Activated T-helper 1 cell treated with anti-CD3 and anti-CD28 coated beads, Interleukin-12 subunit alpha, Interleukin-12 subunit beta, Interleukin-2, Interleukin-4 antibody, amounts not matched to agents 30 ng/mL and 10 ng/mL and 1 ng/mL, durations not matched to agents 14 hours and 24 hours and 36 hours (primary cell): ENCODE measurements at places on chromosomes 2 and 18.

- DNase-seq, result peak; percentile 76
- peak overlapping the region; percentile 83 for H3K27ac ChIP-seq
- H3K36me3 ChIP-seq, result peaks cover 2% of the 10 kb centered on the region
- H3K4me1 ChIP-seq, result peaks cover 50% of the 10 kb centered on the region
These were observed 14.1 kb upstream of the CHRNA1 start for GRCh38 chr2:174778085-174778981.

- no peaks in the 10 kb centered on the region for H3K4me1 ChIP-seq
- H3K27ac ChIP-seq, result no peak overlapping the region
- no peaks in the 10 kb centered on the region for H3K27me3 ChIP-seq
- no peaks in the 10 kb centered on the region for H3K36me3 ChIP-seq
- DNase-seq, result no peak
- H3K4me3 ChIP-seq, result no peak overlapping the region
These were observed 36.4 kb downstream of the LYPD1 start for GRCh38 chr2:132633635-132634034.

- no peak for DNase-seq
- peaks cover 23% of the 10 kb centered on the region for H3K36me3 ChIP-seq
- peak overlapping the region; percentile 97 for H3K27ac ChIP-seq
- peak overlapping the region; percentile 75 for H3K4me3 ChIP-seq
- H3K4me1 ChIP-seq, result peaks cover 57% of the 10 kb centered on the region
These were observed 512.5 kb downstream of the RNF144A start for GRCh38 chr2:7429733-7430132.

GRCh38 chr2:159366538-159366937, 80.0 kb upstream of the WDSUB1 start:
- no peaks in the 10 kb centered on the region for H3K36me3 ChIP-seq
- no peaks in the 10 kb centered on the region for H3K4me1 ChIP-seq
- H3K4me3 ChIP-seq, result no peak overlapping the region

DNA sequence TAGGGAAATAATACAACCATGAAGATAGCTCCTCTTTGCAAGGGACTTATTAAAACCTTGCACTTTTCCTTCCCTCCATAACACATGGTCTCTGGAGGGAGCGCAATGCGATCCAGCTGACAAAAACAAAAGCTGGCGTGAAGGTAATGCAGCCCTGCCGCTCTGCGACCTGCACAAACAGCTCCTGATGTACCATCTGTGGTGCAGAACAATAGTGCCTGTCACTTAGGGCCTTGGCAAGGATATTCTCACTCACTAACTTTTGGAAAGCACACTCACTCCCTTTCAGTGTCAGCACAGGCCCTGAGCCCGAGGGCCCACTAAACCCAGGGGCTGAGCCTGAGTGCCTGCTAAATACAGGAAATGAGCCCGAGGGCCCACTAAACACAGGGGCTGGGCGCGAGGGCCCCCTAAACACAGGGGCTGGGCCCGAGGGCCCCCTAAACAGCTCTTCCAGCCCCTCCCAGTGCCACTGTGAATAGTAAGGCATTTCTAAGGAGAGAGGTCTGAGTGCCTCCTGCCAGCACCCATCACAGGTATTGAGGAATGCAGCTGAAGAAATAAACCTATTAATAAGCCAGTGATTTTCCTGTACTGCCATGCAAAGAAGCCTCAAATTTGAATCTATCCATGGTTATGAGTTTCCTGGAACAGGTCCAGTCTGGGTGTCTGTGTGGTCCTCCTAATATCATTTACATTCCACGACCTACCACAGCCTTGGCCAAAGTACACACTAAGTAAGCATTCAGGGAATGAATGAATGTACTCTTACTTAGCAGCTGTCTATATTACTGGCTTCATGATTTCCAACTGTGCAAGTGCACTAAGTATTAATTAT, 9.3 kb downstream of the L3MBTL4 start:
- no peaks in the 10 kb centered on the region for H3K36me3 ChIP-seq
- H3K27me3 ChIP-seq, result no peaks in the 10 kb centered on the region
- H3K4me3 ChIP-seq, result no peak overlapping the region
- H3K4me1 ChIP-seq, result no peaks in the 10 kb centered on the region

DNA sequence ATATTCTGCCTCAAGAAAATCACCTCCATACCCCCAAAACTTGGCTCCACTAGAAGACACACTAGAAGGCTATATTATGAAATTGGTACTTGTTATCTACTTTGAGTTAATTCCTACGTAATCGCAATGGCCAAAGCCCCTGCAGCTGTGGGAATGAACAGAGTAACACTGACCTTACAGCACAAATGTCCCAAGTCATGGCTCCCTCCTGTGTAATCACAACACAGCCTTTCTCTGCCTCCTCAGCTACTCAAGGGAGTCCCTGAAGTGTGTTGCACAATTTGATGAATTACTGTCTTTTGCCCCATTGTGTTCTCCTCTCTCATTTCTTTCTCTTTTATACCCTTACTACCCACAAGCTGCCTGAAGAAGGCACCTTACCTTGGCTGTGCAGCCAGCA, 375.2 kb downstream of the ARHGAP15 start:
- H3K27ac ChIP-seq, result no peak overlapping the region
- H3K4me3 ChIP-seq, result no peak overlapping the region

DNA sequence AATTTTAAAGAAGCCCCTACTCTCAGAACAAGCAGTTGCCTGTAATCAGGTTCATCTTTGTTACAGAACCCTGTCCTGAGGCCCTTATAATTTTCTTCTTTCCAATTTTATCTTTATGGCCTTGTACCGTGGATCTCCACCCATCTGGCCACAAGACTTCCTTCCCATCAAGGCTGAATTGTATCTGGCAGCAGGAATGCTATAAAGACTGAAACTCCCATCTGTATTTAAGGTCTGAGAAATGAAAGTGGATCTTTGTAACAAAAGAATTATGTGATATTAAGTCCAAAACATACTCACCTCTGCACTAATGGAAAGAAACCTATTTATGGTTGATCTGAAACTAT, 91.8 kb downstream of the METTL8 start:
- no peak overlapping the region for H3K4me3 ChIP-seq
- no peaks in the 10 kb centered on the region for H3K27me3 ChIP-seq

GRCh38 chr2:64192125-64192479, 47.9 kb upstream of the PELI1 start:
- no peak overlapping the region for H3K27ac ChIP-seq
- no peak overlapping the region for H3K4me3 ChIP-seq

DNA sequence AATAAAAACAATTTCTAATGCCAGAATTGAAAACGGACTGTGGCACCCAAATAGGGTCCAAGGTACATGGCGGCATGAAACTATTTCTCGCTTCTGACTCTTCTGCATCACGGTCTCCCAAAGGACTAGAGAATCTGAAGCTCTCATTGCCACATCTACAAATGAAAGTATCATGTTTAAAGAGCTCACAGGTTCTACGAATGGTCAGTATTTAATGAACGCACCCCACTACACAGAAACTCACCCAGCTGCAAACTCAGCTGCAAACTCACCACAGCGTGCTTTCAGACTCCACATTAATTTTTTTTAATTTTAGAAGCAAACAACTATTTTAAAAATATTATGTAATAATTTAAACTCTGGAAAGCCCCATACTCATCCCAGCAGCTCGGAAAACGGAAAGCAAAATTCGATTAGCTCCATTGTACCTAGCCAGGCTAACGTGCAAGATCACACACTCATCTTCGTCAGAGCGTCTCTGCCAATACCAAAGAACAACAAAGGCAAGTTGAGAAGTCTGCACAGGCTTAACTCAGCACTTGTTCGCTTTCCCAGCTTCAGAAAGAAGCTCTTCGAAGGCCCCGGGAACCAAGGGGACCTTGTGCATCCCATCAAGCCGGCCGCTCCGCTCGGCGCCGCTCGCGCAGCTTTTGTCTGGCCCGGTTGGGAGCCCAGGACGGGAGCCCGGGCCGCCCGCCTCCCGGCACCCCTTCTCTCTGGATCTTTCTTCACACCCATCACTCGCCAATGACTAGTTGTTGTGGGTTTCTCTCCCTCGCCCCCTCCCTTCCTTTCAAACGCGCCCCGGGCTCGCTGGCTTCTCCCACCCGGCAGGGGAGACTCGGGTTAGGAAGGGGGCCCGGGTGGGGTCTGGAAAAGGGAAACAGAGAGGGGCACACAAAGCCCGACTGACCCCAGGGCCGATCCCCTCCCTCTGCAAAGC, 785 bp downstream of the CLASP1 start:
- H3K36me3 ChIP-seq, result peaks cover 28% of the 10 kb centered on the region
- peak overlapping the region; percentile 97 for H3K4me3 ChIP-seq
- H3K4me1 ChIP-seq, result peaks cover 51% of the 10 kb centered on the region
- DNase-seq, result peak; percentile 41
- H3K27me3 ChIP-seq, result no peaks in the 10 kb centered on the region
- peak overlapping the region; percentile 100 for H3K27ac ChIP-seq

DNA sequence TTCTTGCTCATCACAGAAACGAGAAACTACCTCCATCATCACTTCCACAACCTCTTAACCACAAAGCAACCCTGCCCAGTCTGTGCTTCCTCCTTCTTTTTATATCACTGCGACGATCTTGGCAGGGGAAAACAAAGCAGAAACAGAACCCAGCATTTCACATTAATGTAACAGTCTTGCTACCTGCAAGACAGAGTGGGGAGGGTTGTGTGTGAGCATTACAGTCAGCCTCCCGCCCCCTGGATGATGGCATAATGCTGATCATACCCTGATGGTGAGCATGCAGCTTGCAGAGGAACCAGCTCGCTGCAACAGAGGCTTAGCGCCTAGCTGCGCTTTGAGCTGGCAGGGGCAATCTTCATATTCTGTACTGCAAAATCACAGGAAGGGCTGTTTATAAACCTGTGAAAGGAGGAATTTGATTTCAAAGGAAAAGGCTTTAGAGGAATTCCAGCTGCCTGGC, 376.1 kb downstream of the IRS1 start:
- H3K27ac ChIP-seq, result peak overlapping the region; percentile 4
- peaks cover 18% of the 10 kb centered on the region for H3K27me3 ChIP-seq
- no peaks in the 10 kb centered on the region for H3K36me3 ChIP-seq
- peak; percentile 51 for DNase-seq
- peaks cover 21% of the 10 kb centered on the region for H3K4me1 ChIP-seq

GRCh38 chr18:33733376-33733775, 155.4 kb downstream of the ASXL3 start:
- H3K27me3 ChIP-seq, result no peaks in the 10 kb centered on the region
- DNase-seq, result no peak

- no peak overlapping the region for H3K4me3 ChIP-seq
- peaks cover 19% of the 10 kb centered on the region for H3K4me1 ChIP-seq
- no peak overlapping the region for H3K27ac ChIP-seq
These were observed 70.3 kb upstream of the NCK2 start for GRCh38 chr2:105674401-105674800.

DNA sequence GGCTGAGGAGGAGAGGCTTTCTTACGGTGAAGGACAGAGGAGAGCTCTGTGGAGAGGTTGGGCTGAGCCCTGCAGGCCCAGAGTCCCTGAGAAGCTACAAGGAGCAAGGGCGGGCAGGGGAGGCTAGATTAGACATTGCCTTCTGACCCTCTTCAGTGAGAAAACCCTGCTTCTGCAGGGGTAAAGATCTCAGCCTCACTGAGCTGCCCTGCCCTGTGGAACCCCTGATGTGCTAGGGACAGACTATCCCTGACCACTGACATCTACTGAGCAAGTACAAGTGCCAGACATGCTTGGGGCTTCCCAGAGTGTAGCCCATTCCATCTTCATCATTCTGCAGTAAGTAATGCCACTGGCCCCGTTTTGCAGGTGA, 111.5 kb downstream of the CYP26B1 start:
- H3K27ac ChIP-seq, result no peak overlapping the region
- H3K4me1 ChIP-seq, result no peaks in the 10 kb centered on the region
- no peak overlapping the region for H3K4me3 ChIP-seq

- no peak overlapping the region for H3K27ac ChIP-seq
- no peaks in the 10 kb centered on the region for H3K4me1 ChIP-seq
- H3K4me3 ChIP-seq, result no peak overlapping the region
- no peaks in the 10 kb centered on the region for H3K36me3 ChIP-seq
These were observed 188.0 kb upstream of the PKDCC start for GRCh38 chr2:41859615-41860514.

GRCh38 chr2:239292531-239292930, 108.3 kb downstream of the HDAC4 start:
- no peak overlapping the region for H3K27ac ChIP-seq
- H3K4me1 ChIP-seq, result peaks cover 73% of the 10 kb centered on the region
- H3K36me3 ChIP-seq, result peaks cover 12% of the 10 kb centered on the region
- no peak overlapping the region for H3K4me3 ChIP-seq

DNA sequence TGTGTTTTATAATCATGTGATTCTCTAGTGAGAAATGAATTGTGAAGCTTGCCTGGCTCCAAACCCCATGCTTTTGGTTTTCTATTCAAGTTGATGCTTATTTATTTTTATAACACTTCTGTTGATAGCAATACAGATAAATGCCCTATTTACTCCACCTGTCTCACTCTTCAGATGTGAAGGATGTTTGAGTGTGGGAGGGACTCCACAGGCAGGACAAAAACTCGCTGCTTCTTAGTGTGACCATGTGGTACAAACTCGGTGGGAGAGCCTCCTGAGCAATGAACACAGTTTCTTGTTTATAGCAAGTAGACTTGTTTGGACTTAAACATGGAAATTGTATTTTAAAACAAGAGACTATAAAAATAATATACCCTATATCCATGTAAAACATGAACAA, 219.7 kb downstream of the GULP1 start:
- peaks cover 2% of the 10 kb centered on the region for H3K27me3 ChIP-seq
- H3K4me3 ChIP-seq, result no peak overlapping the region
- no peaks in the 10 kb centered on the region for H3K4me1 ChIP-seq
- DNase-seq, result no peak
- no peak overlapping the region for H3K27ac ChIP-seq

DNA sequence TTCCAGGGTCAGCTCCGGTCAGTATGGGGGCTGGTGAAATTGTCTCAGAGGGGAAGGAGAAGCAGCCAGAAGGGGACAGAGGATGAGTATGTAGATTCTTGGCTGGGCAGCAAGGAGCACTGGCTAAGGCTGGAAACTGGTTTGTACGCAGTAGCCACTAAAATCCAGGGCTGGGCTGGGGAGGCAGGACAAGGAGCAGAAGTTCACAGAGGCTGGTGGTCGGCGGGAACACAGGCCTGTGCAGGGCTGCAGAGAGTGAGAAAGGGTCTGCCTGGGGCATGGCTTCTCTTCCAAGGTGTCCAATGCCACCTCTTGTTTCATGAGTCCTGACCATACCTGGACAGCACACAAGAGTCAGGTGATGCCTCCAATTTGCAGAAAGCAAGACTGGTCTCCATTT, 94.4 kb upstream of the HDAC4 start:
- H3K36me3 ChIP-seq, result no peaks in the 10 kb centered on the region
- H3K27ac ChIP-seq, result no peak overlapping the region
- no peak overlapping the region for H3K4me3 ChIP-seq
- H3K4me1 ChIP-seq, result no peaks in the 10 kb centered on the region
- no peak for DNase-seq
- peaks cover 11% of the 10 kb centered on the region for H3K27me3 ChIP-seq

- H3K27me3 ChIP-seq, result no peaks in the 10 kb centered on the region
- H3K4me3 ChIP-seq, result no peak overlapping the region
- H3K4me1 ChIP-seq, result peaks cover 30% of the 10 kb centered on the region
- no peak for DNase-seq
- peaks cover 15% of the 10 kb centered on the region for H3K36me3 ChIP-seq
These were observed 28.3 kb downstream of the AGFG1 start for GRCh38 chr2:227500301-227500630.

DNA sequence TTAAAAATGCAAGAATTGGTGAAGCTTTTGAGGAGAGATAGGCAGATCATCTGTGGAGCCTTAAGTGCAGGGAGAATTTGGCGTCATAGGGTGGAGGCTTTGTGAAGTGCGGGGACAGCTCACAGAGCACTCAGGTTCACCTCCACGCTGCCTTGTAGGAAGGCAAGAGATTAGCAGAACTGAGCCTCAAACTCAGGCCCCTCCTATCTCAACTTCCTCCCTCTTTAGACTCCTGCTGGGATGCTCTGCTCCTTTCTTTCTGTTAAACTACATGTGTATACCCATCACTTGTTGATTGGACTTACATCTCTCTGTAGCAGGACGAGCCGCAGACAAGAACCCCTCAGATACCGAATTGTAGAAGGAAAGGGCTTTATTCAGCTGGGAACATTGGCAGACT, 422.2 kb downstream of the SETBP1 start:
- H3K36me3 ChIP-seq, result no peaks in the 10 kb centered on the region
- H3K4me3 ChIP-seq, result no peak overlapping the region
- DNase-seq, result no peak
- no peaks in the 10 kb centered on the region for H3K4me1 ChIP-seq
- H3K27ac ChIP-seq, result no peak overlapping the region
- H3K27me3 ChIP-seq, result peaks cover 7% of the 10 kb centered on the region
